A549 treated with GW870086 at 1 μM for 4 hours (cell line): ENCODE measurements at places on chromosomes 12 and 14. TPM values are rescaled to one million over a fixed set of nuclear protein-coding genes. Genes with fewer than 3 reads are reported as not detected.

Gene SRRM4
- total RNA-seq: not detected in 5 replicates

Gene PPP1R13B
- 4.2 to 5.7 TPM (median 4.6 TPM) in 5 replicates for total RNA-seq

Gene MYO1A
- total RNA-seq: 0.14 to 0.71 TPM (median 0.33 TPM) in 5 replicates

Gene SERPINA5
- total RNA-seq: 0.14 to 0.29 TPM (median 0.17 TPM) in 4 of 5 replicates, not detected in the other

Gene OR4E2
- total RNA-seq: not detected in 5 replicates

Gene NTF3
- 0.09 TPM in 1 of 5 replicates, not detected in the others for total RNA-seq

Gene KLRC1
- not detected in 5 replicates for total RNA-seq

Gene FAM186B
- 0.08 to 0.16 TPM (median 0.13 TPM) in 4 of 5 replicates, not detected in the other for total RNA-seq

Gene P2RX7
- not detected in 5 replicates for total RNA-seq

Gene SOAT2
- total RNA-seq: 0.06 to 0.44 TPM (median 0.40 TPM) in 5 replicates

Gene HECTD1
- total RNA-seq: 58.0 to 79.5 TPM (median 66.4 TPM) in 5 replicates

Gene CCDC196
- not detected in 5 replicates for total RNA-seq

Gene MDGA2
- total RNA-seq: 0.03 TPM in 1 of 5 replicates, not detected in the others

Gene SLC10A1
- not detected in 5 replicates for total RNA-seq

Gene FKBP3
- total RNA-seq: 112 to 129 TPM (median 121 TPM) in 5 replicates

Gene PCED1B
- 21.5 to 24.1 TPM (median 23.5 TPM) in 5 replicates for total RNA-seq

Gene KRT73
- total RNA-seq: not detected in 5 replicates

Gene KRT2
- total RNA-seq: not detected in 5 replicates

Gene CD163L1
- 0.17 to 0.74 TPM (median 0.33 TPM) in 5 replicates for total RNA-seq

Gene CCDC38
- total RNA-seq: 0.07 to 0.16 TPM (median 0.11 TPM) in 4 of 5 replicates, not detected in the other

Gene NEUROD4
- total RNA-seq: not detected in 5 replicates

Gene RBP5
- total RNA-seq: not detected in 5 replicates

Gene TAS2R46
- total RNA-seq: not detected in 5 replicates

Gene HOXC9
- 9.4 to 15.9 TPM (median 11.8 TPM) in 5 replicates for total RNA-seq
